ENCODE measurements at places on chromosomes 11 and 22.
A peak's percentile ranks its signal among the peaks of the same experiment; 100 is the strongest.

DNA sequence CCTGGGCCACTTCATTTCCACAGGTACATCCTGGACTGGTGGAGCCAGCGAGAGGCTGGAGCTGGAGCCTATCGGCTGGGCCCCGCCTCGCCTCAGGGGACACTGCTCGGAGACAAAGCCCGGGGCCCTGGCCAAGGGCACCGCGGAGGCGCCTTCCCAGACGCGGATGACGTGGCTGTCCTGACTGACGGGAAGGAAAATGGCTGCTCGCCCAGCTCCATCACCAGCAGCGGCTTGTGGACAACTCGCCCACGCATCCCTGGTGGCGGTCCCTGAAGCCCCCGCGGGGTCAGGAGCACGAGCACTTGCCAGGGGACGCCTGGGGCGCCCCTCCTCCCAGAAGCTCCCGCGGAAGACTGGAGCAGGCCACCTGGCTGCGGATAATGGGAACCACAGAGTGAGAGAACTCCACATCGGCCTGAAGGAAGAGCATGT lies 49.6 kb downstream of the CECR2 start:
- no peak for DNase-seq

DNA sequence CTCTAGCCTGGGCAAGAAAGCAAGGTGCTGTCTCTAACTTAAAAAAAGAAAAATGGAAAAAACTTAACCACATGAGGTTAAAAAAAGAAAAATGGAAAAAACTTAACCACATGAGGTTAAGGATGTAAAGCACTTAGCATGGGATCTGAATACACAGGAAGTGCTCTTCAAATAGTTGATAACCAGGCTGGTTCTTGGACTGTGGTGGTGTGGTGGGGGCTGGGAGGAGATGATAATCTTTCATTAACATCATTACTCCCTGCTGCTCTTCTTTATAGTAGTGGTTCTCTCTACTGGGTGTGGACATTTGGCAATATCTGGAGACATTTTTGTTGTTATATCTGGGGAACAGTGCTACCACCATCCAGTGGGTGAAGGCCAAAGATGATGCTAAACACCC lies 88.4 kb downstream of the TTC17 start:
- DNase-seq: no peak

DNA sequence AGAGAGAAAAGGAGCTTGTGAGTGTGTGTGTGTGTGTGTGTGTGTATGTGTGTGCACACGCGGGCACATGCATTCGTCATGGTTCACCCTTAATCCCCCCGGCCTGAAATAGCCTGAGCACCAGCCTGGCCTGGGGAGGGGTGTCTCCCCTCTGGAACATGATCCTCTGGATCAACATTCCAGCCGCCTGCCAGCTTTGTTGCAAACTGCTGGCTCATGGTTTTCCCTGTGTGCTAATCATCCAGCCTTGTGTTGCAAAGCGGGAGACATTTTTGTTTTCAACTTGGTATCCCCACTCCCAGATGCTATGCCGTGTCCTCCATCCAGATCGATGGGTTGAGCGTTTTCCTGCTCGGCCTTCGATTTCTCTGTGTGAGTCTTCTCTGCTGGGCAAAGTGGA lies 94.3 kb downstream of the FEZ1 start:
- no peak for DNase-seq

- DNase-seq: no peak
These were observed 32.9 kb downstream of the CABIN1 start for GRCh38 chr22:24043958-24044357.

DNA sequence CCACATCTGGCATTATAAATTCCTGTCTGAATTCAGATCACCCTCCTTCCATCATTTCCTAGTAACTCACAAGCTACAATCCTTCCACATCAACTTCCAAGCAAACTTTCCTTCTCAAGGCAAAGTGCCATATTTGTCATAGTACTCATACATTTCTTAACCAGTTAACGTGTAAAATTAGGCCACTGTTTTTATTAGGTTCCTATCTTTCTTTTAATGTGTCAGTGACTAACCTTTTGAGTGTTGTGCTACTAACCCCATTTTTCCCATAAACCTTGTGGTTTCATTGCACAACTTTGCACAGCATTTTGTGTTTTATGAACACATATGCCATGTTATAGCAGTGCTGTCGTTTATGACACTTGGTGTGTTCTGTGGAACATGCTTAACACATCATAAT lies 90.1 kb downstream of the KIF18A start:
- no peak for DNase-seq

GRCh38 chr11:113417428-113417827 lies 29.8 kb downstream of the ANKK1 start:
- DNase-seq: no peak

DNA sequence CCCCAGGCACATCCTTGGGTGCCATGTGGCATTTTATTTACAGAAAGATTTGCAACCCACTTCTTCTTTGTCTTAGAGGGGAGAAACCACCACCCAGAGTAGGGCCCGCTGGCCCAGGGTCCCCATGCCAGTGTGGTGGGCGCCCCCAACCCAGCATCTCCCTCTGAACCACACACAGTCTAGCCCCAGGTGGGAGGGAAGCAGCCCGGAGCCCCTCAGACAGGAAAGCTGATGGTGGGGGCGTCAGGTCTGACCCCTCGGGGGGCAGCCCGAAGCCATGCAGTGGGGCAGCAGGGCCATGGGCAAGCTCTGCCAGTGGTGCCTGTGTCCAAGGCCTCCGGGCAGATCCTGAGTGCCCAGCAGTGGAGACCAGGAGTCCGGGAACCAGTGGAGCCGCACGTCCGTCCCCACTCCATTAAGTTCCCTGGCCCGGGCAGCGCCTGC lies 11.7 kb downstream of the TRPM5 start:
- no peak for DNase-seq

GRCh38 chr11:17547932-17548331 lies 873 bp downstream of the OTOG start:
- DNase-seq: no peak

- DNase-seq: peak; percentile 11
These were observed 437.0 kb downstream of the DYNC2H1 start for GRCh38 chr11:103546236-103546635.

- no peak for DNase-seq
These were observed 11.0 kb downstream of the RFPL1 start for GRCh38 chr22:29449296-29449875.

GRCh38 chr11:129766898-129767604 lies 48.6 kb upstream of the TMEM45B start:
- no peak for DNase-seq

DNA sequence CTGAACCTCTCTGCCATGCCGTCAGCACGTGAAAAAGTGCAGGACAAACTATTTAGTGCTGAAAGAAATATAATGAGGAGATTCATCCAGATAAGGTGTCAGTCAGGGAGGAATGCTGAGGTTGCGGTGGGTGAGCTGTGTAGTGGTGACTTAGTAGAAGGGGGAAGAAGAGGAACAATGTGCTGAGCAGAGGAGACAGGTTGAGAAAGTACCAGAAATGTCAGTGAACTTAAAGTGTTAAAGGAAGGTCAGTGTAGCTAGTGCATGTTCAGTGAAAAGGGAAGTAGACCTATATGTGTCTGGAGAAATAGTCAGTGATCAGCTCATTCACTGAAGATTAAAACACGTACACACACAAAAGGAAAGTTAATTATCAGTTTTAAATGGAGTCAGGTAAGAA lies 237.6 kb upstream of the CCDC179 start:
- DNase-seq: no peak

DNA sequence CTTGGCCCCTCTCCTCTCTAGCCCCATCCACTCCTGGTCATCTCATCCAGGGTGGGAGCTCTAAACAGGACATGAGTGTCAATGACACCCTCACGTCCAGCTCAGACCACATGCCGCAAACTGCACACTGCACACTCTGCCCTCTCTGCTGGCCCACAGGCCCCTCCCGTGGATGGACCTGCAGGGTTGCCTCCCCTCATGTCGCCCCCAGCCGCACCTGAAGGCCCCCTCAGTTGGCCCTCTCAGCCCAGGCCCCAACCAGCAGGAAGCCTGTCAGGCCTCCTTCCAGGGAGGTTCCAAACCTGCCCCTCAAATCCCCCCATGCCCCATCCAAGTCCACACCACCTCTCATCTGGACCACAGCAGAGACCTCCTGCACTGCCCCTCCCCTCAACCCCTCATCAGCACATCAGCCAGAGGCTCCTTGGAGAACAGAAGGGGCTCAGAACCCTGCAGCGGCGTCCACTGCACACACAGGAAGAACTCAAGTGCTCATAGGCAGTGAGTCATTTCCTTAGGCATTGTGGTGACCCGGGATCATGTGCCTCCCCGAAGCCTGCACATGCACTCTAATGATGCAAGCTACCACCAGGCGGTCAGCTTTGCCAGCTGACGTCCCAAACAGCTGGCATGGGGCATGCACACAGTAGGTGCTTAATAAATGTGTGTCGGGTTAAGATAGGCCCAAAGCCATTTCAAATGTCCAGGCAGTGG lies 12.9 kb upstream of the CDKN1C start:
- peak; percentile 89 for DNase-seq
